ENCODE measurements at places on chromosomes 13 and 19. TPM values are rescaled to one million over a fixed set of nuclear protein-coding genes. Genes with fewer than 3 reads are reported as not detected.

NLRP12 gene
- 1.1 TPM for polyA plus RNA-seq

ZNF534 gene
- polyA plus RNA-seq: not detected

HMGB1 gene
- polyA plus RNA-seq: 105 TPM

SOHLH2 gene
- 0.04 TPM for polyA plus RNA-seq

VSTM2B gene
- polyA plus RNA-seq: not detected

UQCRFS1 gene
- polyA plus RNA-seq: 31.7 TPM

SELENOV gene
- not detected for polyA plus RNA-seq

FGF21 gene
- not detected for polyA plus RNA-seq

TGDS gene
- polyA plus RNA-seq: 11.1 TPM

PRTN3 gene
- 2.8 TPM for polyA plus RNA-seq

DIS3 gene
- polyA plus RNA-seq: 4.9 TPM

SPIB gene
- polyA plus RNA-seq: 0.34 TPM

FLT1 gene
- polyA plus RNA-seq: 6.6 TPM

KLK3 gene
- polyA plus RNA-seq: 0.05 TPM

CGB8 gene
- polyA plus RNA-seq: not detected

URAD gene
- 0.30 TPM for polyA plus RNA-seq

RYR1 gene
- polyA plus RNA-seq: 0.56 TPM

ZNF296 gene
- 0.48 TPM for polyA plus RNA-seq

TEX26 gene
- not detected for polyA plus RNA-seq

IL4I1 gene
- 0.63 TPM for polyA plus RNA-seq

CDC34 gene
- polyA plus RNA-seq: 64.8 TPM

IGFL1 gene
- polyA plus RNA-seq: not detected

TRIP10 gene
- polyA plus RNA-seq: 28.6 TPM

All from adipose tissue (tissue), 3 donors.